Activated naive CD4-positive, alpha-beta T cell treated with anti-CD3 and anti-CD28 coated beads for 36 hours (primary cell): ENCODE measurements at places on chromosomes 2 and 18. TPM values are rescaled to one million over a fixed set of nuclear protein-coding genes. Genes with fewer than 3 reads are reported as not detected.

Gene CYP27A1
- not detected for total RNA-seq

Gene SP3
- total RNA-seq: 89.8 TPM

Gene TSHZ1
- 13.8 TPM for total RNA-seq

Gene CPLX4
- total RNA-seq: not detected

Gene NAT8
- not detected for total RNA-seq

DNA sequence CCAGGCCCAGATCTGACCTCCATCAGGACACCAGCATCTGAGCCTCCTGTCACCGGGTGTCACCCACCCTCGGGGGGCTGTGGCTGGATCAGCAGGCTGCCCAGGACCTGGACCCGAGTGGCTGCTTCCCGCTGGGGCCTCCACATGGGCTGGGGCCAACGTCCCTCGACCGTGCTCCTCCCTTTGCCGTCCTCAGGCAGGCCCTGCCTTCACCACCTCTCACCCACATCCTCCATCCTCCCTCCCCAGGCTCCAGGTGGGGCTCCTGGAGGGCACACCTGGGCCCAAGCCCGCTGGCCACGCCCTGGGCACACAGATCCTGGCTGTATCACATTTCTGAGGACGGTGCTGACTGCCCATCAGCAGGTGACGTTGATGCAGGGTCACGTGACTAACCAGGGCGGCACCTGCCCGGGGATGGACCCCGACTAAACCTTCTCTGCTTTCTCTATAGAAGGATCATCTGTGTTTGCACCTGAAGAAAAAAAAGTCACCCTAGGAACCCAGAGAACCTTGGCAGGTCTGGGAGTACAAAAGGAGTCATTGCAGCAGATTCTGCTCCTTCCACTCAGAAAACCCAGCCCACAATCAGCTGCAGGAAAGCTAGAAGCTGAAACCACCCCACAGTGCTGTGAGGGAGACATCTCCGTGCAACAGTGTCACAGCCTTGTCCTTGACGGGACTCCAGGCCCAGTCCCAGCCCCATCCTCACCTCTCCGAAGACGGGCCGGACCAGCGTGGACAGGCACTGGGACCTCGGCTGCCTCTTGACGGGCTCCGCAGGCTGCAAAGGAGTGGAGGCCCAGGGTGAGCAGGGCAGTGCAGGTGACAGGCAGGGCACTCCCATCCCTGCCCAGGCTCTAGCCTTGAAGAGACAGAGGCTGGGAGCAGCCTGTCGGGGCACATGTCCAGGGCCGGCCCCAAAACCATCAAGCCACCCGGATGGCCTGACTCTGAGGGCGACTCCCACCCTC lies 11.2 kb downstream of the STK25 start:
- no peak overlapping the region for H3K4me3 ChIP-seq
- H3K27me3 ChIP-seq: no peaks in the 10 kb centered on the region
- H3K27ac ChIP-seq: no peak overlapping the region
- H3K4me1 ChIP-seq: no peaks in the 10 kb centered on the region
- H3K36me3 ChIP-seq: no peaks in the 10 kb centered on the region
- DNase-seq: no peak

DNA sequence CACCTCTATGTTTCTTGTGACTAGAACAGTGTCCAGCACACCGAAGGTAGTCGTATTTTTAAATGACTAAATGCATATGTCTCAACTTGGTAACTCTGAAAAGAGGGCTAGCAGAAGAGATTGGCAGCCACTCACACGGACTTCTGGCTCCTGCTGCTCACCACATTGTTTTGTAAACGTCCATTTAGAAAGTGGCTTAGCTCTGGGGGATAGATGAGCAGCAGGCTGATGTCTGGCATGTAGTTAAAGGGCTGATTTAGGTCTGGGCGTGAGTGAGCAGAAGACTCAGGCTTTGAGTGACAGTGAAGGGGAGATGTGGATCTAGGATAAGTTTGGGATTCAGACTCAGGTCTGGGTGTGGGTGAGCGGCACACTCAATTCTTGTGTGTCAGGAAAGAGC lies 372.9 kb upstream of the HS6ST1 start:
- peaks cover 2% of the 10 kb centered on the region for H3K27me3 ChIP-seq
- H3K27ac ChIP-seq: peak overlapping the region; percentile 51
- H3K36me3 ChIP-seq: no peaks in the 10 kb centered on the region
- no peak overlapping the region for H3K4me3 ChIP-seq
- DNase-seq: no peak
- H3K4me1 ChIP-seq: no peaks in the 10 kb centered on the region

DNA sequence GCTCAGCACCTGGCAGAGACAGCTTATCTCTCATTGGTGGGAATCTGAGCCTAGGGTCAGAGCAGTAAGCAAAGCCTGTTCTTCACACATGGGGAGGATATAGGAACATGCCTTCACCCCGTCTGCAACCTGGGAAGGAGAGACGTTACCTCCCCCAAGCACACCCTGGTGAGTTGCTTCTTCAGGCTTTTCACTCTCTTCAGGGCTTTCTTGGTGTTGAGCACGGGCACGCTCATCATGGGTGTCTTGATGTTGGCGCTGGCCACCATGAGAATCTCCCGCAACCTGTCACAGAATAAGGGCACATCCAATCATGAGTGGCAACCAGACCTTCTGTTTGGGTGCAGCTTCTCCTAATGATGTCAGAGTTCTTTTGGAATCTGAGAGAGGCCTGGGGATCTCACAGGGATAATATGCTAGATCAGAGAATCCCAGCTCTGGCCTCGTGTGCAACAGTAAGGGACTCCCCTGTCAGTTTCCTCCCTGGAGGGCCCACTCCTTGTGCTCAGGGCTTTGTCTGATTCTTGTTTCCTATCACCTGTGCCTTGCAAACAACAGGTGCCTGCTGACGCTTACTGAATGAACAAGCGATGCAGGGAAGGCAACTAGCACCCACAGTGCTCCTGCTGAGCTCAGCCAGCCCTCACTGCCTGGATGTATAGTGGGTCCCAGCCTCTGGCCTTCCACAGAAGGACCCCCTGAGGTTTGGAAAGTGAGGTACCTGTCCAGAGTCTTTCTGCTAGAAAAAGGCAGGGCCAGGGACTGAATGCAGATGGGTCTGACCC lies 66.3 kb downstream of the POLR1A start:
- peaks cover 81% of the 10 kb centered on the region for H3K4me1 ChIP-seq
- peaks cover 63% of the 10 kb centered on the region for H3K36me3 ChIP-seq
- H3K4me3 ChIP-seq: no peak overlapping the region
- DNase-seq: peak; percentile 37
- peak overlapping the region; percentile 95 for H3K27ac ChIP-seq

DNA sequence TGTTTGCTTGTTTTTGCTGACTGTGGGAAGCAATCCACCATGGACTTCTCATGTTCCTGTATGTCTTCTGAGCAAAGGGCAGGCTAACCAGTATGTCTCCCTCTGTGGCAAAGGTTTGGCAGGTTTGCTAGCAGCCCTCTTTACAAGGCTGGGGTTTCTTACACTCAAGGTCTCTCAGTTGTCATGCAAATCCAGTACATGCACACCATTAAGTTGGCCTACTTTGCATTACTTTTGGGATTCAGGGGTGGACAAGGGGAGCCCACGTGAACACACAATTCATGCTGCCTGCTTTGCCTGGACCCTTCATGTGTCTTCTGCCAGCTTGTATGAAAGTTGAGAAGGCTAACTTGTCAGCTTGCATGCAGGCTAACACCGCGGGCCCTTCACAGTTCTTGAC lies 134.9 kb downstream of the LRRTM4 start:
- no peak overlapping the region for H3K4me3 ChIP-seq
- no peaks in the 10 kb centered on the region for H3K4me1 ChIP-seq
- DNase-seq: no peak
- no peak overlapping the region for H3K27ac ChIP-seq
- H3K27me3 ChIP-seq: no peaks in the 10 kb centered on the region

GRCh38 chr2:230457073-230457768 lies 41.2 kb downstream of the SP100 start:
- H3K27me3 ChIP-seq: no peaks in the 10 kb centered on the region
- H3K36me3 ChIP-seq: peaks cover 79% of the 10 kb centered on the region
- peak; percentile 20 for DNase-seq
- peak overlapping the region; percentile 48 for H3K27ac ChIP-seq
- peaks cover 60% of the 10 kb centered on the region for H3K4me1 ChIP-seq

GRCh38 chr2:127626917-127627739 lies 18.8 kb upstream of the GPR17 start:
- no peak for DNase-seq
- no peaks in the 10 kb centered on the region for H3K27me3 ChIP-seq
- peaks cover 6% of the 10 kb centered on the region for H3K4me1 ChIP-seq
- H3K27ac ChIP-seq: no peak overlapping the region
- no peak overlapping the region for H3K4me3 ChIP-seq
- no peaks in the 10 kb centered on the region for H3K36me3 ChIP-seq
